A549 treated with ZK216348 at 1 μM for 4 hours (cell line): ENCODE measurements at places on chromosomes 2 and 18. TPM values are rescaled to one million over a fixed set of nuclear protein-coding genes. Genes with fewer than 3 reads are reported as not detected.

MC4R gene
- not detected in 5 replicates for total RNA-seq

CGREF1 gene
- total RNA-seq: 5.3 to 8.5 TPM (median 7.8 TPM) in 5 replicates

RAX gene
- total RNA-seq: not detected in 5 replicates

BCL2 gene
- total RNA-seq: 0.29 to 0.56 TPM (median 0.54 TPM) in 5 replicates

CYTIP gene
- not detected in 5 replicates for total RNA-seq

GKN2 gene
- 2.7 to 6.0 TPM (median 3.7 TPM) in 5 replicates for total RNA-seq

ICOS gene
- not detected in 5 replicates for total RNA-seq

FAM228A gene
- total RNA-seq: not detected in 5 replicates

EFR3B gene
- total RNA-seq: 11.1 to 14.8 TPM (median 12.7 TPM) in 5 replicates

NCKAP1 gene
- 72.7 to 111 TPM (median 93.6 TPM) in 5 replicates for total RNA-seq

OSR1 gene
- total RNA-seq: 5.8 to 9.3 TPM (median 6.5 TPM) in 5 replicates

GCG gene
- total RNA-seq: not detected in 5 replicates

AOX1 gene
- 3.8 to 5.2 TPM (median 4.9 TPM) in 5 replicates for total RNA-seq

RAB27B gene
- total RNA-seq: 10.2 to 14.7 TPM (median 12.6 TPM) in 5 replicates

NFATC1 gene
- 4.3 to 6.2 TPM (median 6.0 TPM) in 5 replicates for total RNA-seq

ANTXR1 gene
- 101 to 155 TPM (median 144 TPM) in 5 replicates for total RNA-seq

YWHAQ gene
- 660 to 1,158 TPM (median 782 TPM) in 5 replicates for total RNA-seq

TEKT4 gene
- total RNA-seq: not detected in 5 replicates
